ENCODE measurements at places on chromosomes 11 and 22.

- DNase-seq = no peak
Measured at GRCh38 chr22:45870011-45870410, 107.0 kb downstream of the WNT7B start.

DNA sequence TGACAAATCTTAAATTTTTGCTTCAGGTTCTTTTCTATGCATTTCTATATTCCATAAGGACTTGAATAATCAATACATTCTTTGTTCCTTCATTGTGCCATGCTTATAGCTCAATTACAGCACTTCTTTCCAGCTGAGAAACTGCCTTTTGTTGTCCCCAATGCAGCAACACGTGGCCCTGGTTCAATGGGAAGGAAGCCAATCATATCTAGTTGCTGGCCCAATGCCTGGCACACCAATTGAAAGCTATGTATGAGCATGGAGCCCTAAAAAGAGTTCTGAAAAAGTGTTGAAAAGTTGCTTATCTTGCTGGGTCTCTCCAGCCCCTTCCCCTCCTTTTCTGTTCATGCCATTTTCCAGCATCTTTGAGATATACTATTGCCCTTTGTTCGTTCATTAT, 448.0 kb upstream of the FAT3 start:
- DNase-seq = no peak

DNA sequence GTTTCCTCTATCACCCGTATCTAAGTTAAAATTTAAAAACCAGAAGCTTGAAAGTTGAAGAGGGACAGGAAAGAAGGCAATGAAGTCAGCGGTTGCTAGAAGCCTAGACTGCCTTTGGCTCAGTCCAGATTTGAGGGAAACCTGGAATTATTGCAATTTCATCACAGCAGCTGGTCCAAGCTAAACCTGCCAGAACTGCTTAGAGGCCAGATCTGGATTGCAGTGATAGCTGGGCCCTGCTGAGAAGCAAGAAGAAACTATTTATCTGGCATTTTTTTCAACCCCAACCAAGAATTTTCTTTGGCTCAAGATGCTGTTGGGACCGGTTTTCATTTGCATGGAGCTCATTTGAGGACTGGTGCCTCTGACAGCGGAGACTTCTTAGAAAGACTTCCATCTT, 121.5 kb upstream of the TEAD1 start:
- peak; percentile 90 for DNase-seq

- no peak for DNase-seq
Measured at GRCh38 chr11:108958368-108959104, 293.7 kb downstream of the DDX10 start.

GRCh38 chr11:36564376-36565030, 3.3 kb upstream of the RAG1 start:
- DNase-seq = no peak

- no peak for DNase-seq
Measured at GRCh38 chr11:22671751-22672150, 5.3 kb downstream of the GAS2 start.

- DNase-seq = no peak
Measured at GRCh38 chr11:113431746-113432145, 43.5 kb downstream of the DRD2 start.

- peak; percentile 31 for DNase-seq
Measured at GRCh38 chr22:47107431-47107830, 345.0 kb downstream of the TBC1D22A start.

DNA sequence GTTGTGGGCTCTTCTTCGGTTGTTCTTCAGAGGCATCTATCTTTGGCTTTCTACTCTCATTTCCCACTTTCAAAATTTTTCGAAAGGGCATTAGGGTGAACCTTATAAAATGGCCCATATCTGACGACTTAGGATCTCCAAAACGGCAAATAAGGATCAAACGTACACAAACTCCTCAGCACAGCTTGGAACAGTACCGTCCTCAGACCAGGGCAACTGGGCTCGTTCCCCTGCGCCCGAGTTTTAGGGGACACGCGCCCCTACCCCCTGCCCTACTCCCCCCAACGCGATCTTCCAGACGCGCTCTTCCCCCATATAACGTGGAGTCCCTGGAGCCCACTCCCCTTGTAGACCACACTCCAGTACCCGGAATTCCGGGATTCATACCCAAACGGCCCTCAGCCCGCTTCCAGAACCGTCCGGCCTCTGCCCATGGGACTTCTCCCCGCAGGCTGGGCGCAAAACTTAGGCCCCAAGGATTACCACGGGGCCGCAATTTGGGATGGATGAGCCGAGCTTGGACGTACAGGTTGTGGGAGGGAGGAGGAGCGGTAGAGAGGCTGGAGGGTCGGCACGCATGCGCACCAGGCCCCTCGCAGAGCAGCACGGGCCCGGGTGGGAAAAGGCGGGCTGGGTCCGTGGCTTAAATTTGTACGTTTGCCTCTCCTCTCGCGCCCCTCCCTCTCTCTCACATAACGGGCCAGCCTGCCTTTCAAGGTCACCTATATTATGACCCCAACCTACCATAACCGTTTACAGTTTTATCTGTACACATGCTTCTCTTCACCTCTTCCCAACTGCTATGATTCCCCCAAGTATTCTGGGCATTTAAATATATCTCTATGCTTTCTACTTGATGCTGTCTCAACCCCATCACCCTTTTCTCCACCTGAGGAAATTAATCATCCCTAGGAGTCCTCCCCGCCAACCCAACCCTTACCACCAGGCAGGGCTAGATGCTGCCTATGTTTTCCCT, 3.4 kb downstream of the CCDC89 start:
- no peak for DNase-seq

DNA sequence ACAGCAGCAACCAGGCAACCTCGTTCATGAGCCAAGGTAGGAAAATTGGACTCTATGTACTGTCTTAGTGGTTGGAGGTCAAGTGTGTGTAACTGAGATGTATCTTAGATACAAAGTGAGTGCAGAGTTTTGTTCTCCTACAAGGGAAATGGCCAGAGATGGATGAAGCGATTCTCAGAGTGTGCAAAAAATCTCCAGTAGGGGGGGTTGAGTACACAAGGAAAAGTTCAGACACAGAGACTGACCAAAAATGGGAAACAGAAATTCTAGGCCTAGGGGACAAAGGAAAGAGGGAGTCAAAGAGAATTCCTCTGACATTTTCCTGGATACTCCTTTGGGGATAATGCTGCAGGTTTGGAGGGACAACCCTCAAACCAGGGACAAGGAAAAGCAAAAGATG, 38.2 kb upstream of the OR5AK2 start:
- DNase-seq = no peak

DNA sequence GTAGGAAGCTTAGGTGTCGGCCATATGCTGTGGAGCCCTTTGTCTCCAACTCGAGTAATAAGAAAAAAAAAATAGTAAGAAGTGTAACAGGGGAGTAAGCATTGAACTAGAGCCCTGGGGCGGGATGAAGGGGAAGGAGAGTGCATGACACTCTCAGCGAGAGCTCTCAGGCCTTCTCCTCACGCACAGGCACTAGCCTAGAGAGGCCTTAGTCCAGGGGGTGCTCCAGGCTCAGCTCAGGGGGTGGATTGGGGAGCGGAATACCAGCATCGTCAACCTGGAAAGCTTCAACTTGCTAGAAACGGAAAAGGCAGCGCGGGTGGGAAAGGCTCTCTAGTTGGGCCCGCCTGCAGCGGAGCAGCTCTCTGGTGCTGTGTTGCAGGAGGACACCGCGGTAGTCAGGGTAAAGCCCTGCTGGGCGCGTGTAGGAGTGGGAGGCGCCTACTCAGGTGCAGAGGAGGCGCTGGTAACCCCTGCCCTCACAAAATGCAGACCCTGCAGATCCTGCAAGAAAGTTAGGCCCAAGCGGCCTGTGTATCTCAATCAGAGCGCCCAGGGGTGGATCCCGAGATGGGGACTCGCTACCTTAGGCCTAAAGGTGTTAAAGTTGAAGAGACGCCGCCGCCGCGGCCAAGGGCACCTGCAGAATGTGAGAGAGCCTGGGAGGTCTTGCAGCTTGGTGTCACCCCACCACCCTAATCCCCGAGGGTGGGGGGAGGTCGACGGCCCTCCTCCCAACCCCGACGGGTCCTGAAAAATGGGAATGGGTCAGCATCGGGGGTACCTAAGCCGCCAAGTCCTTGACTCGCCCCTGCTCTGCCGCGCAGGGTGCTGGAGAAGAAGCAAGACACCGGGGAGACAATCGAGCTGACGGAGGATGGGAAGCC, 2.8 kb downstream of the SLC17A6 start:
- DNase-seq = no peak

DNA sequence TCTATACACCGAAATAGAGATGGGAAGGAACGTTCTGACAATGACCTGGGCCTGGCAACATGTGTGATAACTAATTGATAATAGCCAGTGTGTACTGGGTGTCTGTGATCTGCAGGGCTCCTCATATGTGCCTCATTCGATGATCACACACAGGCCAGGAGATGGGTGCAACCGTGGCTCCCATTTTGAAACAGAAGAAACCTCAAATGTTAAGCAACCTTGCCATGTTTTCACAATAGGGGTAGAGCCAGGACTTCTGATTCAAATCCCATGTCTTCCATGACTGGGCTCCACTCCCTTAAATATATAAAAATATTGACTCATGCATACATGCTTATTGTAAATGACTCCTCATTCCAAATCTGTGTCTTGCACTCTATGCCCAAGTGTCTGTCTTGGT, 11.1 kb downstream of the APOL3 start:
- DNase-seq = no peak

DNA sequence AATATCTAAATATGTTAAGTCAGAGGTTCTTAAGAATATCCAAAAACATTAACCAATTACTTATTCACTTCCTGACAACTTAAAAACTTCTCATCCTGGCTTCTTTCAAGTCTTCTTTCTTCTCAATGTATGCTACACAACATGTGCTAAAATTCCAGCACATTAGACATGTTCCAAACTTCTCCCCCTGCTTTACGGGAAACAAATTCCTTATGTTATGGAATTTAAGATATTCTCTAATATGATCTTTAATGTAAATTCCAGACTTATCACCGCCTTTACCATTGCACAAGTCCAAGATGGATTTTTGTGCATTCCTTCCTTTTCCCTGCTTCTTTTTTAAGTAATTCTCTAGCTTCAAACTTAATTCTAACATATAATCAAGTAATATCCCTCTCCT, 964.5 kb upstream of the CHORDC1 start:
- DNase-seq = no peak

GRCh38 chr22:49512487-49513165, 315.0 kb downstream of the BRD1 start:
- no peak for DNase-seq

GRCh38 chr11:126494831-126495230, 139.3 kb downstream of the ST3GAL4 start:
- DNase-seq = no peak

GRCh38 chr22:28438183-28438768, 241.4 kb downstream of the TTC28 start:
- no peak for DNase-seq

- DNase-seq = no peak
Measured at GRCh38 chr22:44573451-44573850, 75.4 kb upstream of the RTL6 start.

DNA sequence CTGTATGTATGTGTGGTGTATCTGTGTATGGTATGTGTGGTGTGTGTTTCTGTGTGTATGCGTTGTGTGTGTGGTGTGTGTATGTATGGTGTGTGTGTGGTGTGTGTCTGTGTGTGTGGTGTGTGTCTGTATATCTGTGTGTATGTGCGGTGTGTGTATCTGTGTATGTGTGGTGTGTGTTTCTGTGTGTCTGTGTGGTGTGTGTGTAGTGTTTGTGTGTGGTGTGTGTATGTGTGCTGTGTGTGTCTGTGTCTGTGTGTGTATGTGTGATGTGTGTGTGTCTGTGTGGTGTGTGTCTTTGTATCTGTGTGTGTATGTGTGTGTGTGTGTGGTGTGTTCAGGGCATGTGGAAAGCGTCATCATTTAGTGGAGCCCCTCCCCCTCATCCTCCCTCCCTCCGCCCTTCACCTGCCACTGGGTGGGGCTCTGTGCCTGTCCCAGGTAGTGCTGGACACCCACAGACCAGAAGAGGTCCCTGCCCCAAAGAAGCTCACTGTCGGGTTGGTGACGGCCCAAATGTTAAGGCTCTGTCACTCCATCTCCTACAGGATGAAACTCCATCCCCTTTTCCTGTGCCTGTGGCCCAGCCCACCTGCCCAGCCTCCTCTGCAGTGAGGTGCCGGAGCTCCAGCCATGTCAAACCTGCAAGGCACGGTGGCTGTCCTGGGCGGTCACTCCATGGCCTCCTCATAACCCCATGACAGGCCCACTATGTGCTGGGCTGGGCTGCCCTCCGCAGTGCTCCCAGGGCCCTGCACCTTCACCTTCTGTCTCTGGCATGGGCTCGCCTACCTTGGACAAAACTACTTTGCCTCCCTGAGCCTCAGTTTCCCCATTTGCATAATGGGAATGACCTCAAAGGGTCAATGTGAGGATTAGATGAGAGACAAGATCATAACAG, 23.4 kb upstream of the SHISAL1 start:
- DNase-seq = no peak

Measured in GM04503 (cell line).